ENCODE measurements at places on chromosomes 16 and 17.

DNA sequence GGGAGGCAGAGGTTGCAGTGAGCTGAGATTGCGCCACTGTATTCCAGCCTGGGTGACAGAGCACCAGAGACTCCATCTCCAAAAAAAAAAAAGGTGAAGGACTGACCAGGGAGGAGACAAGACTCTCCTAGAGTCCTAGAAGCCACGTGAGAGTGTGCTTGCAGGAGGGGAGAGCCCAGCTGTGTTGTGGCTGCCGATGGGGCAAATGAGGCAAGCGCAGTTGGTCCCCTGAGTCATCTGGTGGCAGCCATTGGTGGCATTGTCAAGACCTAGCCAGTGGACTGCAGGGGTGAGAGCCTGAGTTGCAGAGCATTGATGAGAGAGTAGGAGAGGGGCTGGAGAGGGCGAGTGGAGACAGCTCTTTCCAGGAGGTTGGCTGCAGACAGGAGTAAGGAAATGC is 278.0 kb downstream of the SNX29 start:
- no peak for DNase-seq

DNA sequence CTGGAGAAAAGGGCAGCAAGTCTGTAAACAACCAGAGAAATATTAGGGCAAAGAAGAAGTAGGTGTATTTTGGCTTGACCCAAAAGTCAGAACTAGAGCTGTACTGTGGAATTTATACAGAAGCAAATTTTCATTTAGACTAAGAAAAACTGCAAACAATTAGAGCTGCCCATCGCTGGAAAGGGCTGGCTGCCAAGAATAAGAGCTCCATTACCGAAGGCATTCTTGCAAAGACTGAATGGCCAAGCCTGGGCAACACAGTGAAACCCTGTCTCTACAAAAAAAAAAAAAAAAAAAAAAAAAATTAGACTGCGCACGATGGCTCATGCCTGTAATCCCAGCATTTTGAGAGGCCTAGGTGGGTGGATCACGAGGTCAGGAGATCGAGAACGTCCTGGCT is 53.9 kb upstream of the TMC5 start:
- no peak for DNase-seq

DNA sequence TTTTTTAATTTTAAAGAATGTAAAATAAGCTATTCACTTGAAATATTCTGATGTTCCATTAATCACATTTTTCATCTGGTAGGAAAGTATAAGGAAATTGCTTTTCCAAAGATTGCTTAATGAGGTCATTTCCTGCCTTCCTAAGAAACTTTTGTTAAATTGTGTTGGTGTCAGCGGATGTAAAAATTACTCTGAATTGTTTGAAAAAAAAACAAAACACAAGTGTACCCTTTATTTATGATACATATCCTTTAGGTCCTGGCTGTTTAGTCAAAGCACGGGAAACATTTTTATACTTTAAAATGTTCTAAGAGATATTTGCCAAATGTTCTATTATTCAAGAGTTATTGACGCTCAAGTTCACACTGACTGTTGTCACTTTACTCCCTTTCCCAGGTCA is 1357.4 kb upstream of the GOT2 start:
- DNase-seq, result no peak

DNA sequence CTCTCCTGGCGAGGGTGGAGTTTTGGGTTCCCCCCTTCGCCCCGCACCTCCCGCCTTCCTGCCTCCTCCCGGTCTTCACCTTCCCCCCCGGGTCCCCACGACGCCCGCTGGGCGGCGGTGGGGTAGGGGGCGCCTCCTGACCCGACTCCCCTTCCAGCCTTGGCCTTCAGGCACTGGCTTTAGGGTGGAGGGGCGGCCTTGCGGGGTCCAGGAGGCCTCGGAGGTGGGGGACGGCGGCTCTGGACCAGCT is 2.4 kb downstream of the SLC16A3 start:
- no peak for DNase-seq

Data from DND-41 (cell line).